HAP-1 (cell line): ENCODE measurements at places on chromosomes 4 and X.

DNA sequence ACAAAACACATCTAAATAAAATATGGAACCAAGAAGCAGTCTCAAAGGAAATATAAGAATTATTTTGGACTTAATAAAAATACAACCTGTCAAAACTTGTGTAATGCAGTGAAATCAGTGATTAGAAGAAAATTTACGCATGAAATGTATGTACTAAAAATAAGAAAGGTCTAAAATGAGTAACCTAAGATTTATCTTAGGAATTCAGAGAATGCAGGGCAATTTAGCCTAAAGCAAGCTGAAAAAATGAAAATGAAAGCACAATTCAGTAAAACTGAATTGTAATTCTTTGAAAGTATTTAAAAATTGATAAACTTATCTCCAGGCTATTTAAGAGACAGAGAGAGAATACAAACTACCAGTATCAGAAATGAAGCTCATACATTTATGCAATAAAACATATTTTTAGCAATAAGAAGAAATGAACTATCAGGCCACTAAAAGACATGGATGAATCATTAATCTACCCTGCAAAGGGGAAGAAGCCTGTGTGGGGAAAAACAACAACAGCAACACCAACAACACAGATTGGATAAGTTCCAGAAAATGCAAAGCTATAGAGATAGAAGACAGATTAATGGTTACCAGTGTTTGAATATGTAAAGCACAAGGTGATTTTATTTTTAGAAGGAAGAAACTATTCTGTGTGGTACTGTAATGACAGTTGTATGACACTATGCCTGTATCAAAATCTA lies 442.0 kb upstream of the ADGRL3 start:
- DNase-seq: no peak

DNA sequence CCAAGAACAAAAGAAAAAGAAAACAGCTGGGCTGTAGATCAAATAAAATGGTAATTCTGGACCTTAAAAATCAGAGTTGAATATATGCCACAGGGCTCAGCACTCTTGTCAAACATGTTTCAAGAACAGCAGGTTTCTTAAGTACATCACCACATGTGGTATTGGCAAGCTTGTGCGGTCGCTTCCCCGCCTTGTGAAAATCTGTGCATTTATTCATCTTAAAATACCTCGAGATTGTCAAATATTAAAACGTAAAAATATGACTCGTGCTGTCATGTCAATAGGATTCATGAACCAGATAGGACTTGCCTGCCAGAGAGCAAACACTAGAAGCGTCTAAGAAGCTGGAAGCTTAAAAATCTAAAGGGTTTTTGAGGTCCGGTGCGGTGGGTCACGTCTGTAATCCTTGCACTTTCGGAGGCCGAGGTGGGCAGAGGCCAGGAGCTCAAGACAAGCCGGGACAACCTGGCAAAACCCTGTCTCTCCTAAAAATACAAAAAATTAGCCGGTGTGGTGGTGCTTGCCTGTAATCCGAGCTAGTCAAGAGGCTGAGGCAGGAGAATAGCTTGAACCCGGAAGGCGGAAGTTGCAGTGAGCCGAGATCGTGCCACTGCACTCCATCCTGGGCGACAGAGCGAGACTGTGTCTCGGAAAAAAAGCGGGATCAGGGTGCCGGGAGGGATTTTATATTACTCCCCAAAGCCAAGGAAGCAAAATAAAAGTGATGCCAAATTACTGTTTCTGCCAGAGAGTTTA lies 40.2 kb upstream of the TMEM154 start:
- no peak for DNase-seq

DNA sequence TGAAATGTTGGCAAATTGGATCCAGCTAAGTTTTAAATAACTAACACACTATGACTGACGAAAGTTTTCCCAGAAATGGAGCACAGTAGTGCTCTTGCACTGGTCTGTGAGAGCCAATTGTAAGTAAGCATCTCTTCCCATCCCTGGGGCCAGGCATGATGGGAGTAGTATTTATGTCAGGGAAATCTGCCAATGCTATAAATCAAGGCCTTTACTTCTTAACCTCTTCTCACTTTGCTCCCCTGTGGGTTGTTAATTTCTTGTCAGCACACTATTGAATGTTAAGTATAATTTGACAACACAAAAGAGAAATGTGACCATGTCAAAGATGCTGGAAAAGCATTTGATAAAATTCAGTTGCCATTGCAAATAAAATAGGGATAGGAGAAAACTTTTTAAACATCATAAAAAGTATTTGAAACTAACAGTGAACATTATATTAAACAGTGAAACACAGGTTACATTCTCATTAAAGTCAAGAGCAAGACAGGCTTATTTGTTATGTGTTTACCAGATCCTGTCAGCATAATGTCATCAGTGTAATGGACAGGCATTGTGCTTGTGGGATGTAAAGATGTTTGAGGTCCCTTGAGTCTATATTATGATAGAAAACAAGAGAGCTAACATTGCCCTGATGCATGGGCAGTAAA lies 5.0 kb downstream of the F8A1 start:
- DNase-seq: peak; percentile 29

DNA sequence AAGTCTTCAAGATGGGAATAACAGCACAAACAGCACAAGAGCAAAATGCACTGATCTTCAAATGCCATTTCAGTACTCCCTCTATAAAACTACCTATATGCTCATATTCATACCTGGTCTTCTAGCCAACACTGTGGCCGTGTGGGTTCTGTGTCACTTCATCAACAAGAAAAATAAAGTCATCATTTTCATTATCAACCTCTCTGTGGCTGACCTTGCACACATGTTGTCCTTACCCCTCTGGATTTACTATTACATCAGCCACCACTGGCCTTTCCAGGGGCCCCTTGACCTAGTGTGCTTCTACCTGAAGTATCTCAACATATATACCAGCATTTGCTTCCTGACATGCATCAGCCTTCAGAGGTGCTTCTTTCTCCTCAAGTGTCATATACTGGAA lies 59.6 kb upstream of the GPR174 start:
- DNase-seq: no peak

DNA sequence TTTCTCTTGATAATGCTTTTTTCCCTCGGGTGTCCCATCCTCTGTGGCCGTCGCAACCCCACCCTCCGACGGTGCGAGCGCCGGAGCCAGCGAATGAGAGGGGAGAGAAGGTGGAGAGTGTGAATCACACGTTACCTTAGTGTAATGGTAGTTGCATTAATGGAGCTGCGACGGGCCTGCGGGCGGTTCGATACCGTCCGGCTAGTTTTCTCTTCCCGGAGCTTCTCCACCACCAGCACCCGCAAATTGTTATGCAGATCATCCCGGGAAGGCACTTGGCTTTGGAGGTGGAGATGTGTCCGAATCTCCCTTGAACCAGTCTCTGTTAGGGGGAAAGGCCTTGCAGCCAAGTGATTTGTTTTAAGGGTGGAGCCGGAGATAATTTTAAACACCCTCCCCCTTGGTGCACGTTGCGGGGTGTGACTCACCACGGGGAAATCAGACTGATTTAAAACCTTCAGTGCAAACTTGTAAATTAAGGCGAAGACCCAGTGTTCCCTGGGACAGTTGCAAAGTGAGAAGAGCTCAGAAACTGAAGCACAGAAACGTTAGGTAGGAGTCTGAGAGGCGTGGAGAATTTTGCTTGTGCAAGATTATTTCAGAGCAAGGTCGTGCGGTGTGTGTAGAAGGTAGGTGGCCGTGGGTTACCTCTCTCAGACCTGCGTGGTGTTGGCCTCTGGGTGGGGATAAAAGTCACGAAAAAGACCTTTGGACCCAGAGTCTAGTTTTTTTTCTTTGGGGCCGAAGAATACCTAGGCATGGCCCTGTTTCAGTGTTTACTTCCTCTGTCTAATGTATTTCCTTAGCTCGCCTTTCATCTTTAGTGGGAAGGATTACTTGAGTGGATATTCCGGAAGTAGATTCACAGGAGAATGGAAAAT lies 1.3 kb downstream of the AFF1 start:
- peak; percentile 75 for DNase-seq

GRCh38 chrX:101365301-101365795 lies 16.8 kb upstream of the TIMM8A start:
- DNase-seq: no peak

DNA sequence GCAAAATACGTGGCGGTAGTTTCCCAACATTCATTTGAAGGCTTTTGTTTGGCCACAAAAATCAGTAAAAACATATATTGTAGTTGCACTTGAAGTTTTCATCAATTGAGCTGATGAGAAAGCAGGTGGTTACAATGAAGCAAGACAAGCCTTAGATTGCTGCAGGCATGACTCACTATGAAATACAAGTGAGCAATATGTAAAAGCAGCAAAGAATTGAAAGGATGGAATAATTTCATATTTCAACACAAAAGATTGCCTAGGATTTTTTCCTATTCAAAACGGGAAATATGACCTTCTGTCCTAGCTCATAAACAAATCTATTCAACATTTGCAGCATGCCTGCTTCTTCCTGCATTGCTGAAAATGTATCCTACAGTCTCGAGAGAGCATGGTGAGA lies 190.9 kb upstream of the BANK1 start:
- DNase-seq: no peak
